Calu3 (cell line): ENCODE measurements at places on chromosomes 7 and 10. TPM values are rescaled to one million over a fixed set of nuclear protein-coding genes. Genes with fewer than 3 reads are reported as not detected.

GRCh38 chr7:154789404-154789803, 213.5 kb downstream of the PAXIP1 start:
- H3K27me3 ChIP-seq, result no peaks in the 10 kb centered on the region
- no peaks in the 10 kb centered on the region for H3K36me3 ChIP-seq
- H3K4me3 ChIP-seq, result no peak overlapping the region
- DNase-seq, result no peak
- no peaks in the 10 kb centered on the region for H3K4me1 ChIP-seq

DNA sequence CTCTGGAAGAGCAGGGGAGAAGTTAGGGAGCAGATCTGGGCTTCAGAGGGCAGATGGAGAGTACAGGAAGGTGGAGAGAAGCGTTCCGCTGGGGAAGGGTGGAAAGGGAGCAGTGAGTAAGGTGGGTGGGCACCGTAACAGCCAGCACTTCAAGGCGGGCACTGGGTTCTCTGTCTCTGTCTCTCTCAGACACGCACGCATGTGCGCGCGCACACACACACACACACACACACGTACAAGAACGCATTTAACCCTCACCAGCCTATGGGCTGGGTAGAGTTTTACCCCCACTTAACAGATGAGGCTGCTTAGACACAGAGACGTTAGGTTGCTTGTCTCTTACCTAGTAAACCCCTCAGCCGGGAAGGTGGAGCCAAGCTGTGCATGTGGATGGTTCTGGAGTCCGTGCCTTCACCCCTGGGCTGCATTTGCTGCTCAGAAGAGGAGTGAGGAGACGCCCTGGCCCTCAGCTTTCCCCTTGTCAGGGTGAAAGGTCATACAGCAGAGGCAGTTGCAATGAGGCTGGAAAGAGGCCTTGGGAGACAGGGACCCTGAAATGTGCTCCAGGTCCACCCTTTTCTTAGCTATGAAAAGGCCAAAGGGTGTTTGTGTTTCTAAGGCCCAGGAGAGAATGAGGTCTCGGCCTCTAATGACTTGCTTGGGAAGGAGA, 16.0 kb downstream of the ADCYAP1R1 start:
- no peaks in the 10 kb centered on the region for H3K36me3 ChIP-seq
- H3K4me3 ChIP-seq, result no peak overlapping the region
- H3K27ac ChIP-seq, result no peak overlapping the region

GRCh38 chr10:63977329-63977923, 456.2 kb downstream of the REEP3 start:
- no peaks in the 10 kb centered on the region for H3K36me3 ChIP-seq
- H3K4me1 ChIP-seq, result no peaks in the 10 kb centered on the region
- peak; percentile 66 for DNase-seq

DNA sequence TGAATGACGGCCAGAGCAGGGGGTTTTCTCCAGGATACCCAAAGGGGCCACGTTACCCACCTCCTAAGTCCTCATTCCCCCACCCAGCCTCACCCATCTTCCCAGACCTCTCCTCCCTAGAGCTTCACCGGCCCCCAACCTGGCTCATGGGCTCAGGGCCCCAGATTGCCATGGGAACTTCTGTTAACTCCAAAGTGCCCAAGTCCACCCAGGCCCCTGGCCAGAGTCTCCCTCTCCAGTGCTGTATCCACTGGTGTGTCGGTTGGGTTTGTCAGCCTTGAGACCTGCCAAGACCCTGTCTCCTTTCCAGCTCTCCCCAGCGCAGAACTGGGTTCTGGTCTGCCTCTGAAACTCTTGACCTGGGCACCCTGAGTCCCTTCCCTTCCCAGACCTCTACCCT, 37.1 kb upstream of the ZMIZ2 start:
- H3K27me3 ChIP-seq, result no peaks in the 10 kb centered on the region
- peak overlapping the region; percentile 0 for H3K4me3 ChIP-seq
- H3K27ac ChIP-seq, result peak overlapping the region; percentile 40

- H3K36me3 ChIP-seq, result no peaks in the 10 kb centered on the region
- H3K27me3 ChIP-seq, result no peaks in the 10 kb centered on the region
- DNase-seq, result no peak
- H3K27ac ChIP-seq, result no peak overlapping the region
- H3K4me3 ChIP-seq, result no peak overlapping the region
Observed at GRCh38 chr10:70847659-70848360, 32.1 kb downstream of the SGPL1 start.

DNA sequence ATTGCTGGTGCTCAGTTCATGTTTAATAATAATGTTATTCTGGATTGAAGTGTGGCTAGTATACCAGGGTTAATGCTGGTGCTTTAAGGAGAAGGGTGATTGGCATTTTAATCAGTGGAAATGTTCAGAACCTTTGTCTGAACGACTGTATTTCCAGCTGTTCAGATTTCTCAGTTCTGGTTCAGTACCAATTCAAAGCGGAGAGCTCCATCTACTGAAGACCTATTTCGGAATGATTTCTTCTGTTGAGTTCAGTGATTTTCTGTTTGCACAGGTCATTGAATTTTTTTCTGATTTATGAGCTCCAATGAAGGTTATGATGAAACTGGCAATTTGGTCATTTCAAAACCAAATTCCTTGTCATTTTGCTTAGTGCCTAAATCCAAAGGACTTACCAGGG, 160.1 kb downstream of the EXOC4 start:
- no peaks in the 10 kb centered on the region for H3K27me3 ChIP-seq
- H3K4me3 ChIP-seq, result no peak overlapping the region
- no peaks in the 10 kb centered on the region for H3K4me1 ChIP-seq
- no peaks in the 10 kb centered on the region for H3K36me3 ChIP-seq

- peaks cover 28% of the 10 kb centered on the region for H3K36me3 ChIP-seq
- H3K4me3 ChIP-seq, result peak overlapping the region; percentile 85
- peak overlapping the region; percentile 93 for H3K27ac ChIP-seq
- no peaks in the 10 kb centered on the region for H3K27me3 ChIP-seq
Observed at GRCh38 chr7:12211711-12212485, 804 bp downstream of the TMEM106B start.

DNA sequence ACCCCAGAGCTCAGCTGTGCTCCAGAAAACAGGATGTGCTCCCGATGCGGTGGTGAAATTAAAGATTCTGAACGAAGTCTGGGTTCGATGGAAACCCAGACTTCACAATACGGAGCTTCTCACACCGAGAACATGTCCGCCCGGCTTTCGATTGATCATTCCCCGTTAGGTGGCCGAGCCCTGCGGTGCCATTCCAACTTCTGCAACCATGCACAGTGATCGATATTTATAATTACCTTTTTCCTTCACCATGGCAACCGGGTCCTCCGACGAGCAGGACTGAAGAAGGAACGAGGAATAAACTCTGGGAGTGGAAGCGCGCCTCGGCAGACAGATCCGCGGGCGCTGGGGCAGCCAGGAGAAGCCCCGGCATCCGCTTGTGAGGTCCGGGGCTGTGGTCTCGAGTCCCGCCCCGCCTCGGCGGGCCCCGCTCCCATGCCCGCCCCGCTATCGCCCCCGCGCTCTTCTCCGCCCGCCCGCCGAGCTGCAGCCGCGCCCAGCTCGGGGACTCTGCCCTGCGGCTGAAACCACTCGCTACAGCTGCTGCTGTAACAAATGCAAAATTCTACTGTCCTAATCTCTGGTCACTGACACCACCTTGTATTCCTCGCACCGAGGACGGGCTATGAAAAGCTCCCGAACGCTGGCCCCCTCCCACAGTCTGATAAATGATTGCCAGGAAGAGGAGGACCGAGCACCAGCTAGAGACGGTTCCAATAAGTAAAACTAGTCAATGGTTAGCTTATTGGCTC, 26.2 kb downstream of the ABLIM1 start:
- peak overlapping the region; percentile 81 for H3K27ac ChIP-seq
- peaks cover 22% of the 10 kb centered on the region for H3K36me3 ChIP-seq
- H3K4me1 ChIP-seq, result peaks cover 61% of the 10 kb centered on the region
- H3K4me3 ChIP-seq, result peak overlapping the region; percentile 87

DNA sequence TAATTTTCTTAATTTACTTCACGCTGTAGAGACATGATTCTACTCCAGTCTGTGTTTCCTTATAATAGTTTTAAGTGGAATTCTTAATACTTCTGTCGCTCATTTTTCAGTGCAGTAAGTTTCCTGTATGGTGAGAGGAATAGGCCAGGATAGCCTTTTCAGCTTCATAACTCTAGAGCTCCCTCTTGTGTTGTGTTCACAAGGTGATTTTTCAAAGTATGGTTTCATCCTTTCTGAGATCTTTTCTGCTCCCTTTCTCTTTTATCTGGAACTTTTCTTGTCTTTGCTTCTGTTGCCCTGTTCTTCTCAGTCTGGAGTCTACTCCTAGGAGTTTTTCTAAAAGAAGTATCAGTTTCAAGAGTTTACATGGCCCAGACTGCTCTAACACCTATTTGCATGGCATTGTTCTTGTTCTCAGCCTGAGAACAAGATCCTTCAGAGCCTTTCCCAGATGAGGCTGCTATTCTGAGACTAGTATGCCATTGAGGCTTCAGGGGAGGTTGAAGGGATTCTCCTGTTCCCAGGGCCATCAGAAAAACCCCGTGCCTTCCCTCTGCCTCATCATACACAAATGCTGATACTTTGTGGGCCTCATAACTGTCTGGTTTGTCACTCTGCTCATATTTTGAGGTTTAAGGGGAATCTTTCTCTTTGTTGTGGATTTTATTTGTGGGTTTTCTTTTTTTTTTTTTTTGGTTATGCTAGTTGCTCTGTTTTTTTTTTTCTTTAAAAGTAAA, 21.8 kb downstream of the NET1 start:
- DNase-seq, result peak; percentile 41
- no peak overlapping the region for H3K4me3 ChIP-seq
- no peaks in the 10 kb centered on the region for H3K27me3 ChIP-seq
- peak overlapping the region; percentile 22 for H3K27ac ChIP-seq
- peaks cover 10% of the 10 kb centered on the region for H3K36me3 ChIP-seq

GRCh38 chr10:132646443-132647097, 109.0 kb downstream of the INPP5A start:
- no peaks in the 10 kb centered on the region for H3K27me3 ChIP-seq
- DNase-seq, result no peak
- H3K36me3 ChIP-seq, result no peaks in the 10 kb centered on the region
- no peak overlapping the region for H3K27ac ChIP-seq
- no peaks in the 10 kb centered on the region for H3K4me1 ChIP-seq

GRCh38 chr7:101171442-101171837, 6.1 kb upstream of the VGF start:
- peaks cover 26% of the 10 kb centered on the region for H3K36me3 ChIP-seq
- H3K4me3 ChIP-seq, result no peak overlapping the region
- no peak overlapping the region for H3K27ac ChIP-seq

GRCh38 chr10:119831656-119832055, 41.0 kb downstream of the MCMBP start:
- H3K36me3 ChIP-seq, result peaks cover 19% of the 10 kb centered on the region
- H3K27me3 ChIP-seq, result no peaks in the 10 kb centered on the region
- no peak for DNase-seq
- no peak overlapping the region for H3K4me3 ChIP-seq
- H3K27ac ChIP-seq, result no peak overlapping the region
- H3K4me1 ChIP-seq, result peaks cover 8% of the 10 kb centered on the region

DNA sequence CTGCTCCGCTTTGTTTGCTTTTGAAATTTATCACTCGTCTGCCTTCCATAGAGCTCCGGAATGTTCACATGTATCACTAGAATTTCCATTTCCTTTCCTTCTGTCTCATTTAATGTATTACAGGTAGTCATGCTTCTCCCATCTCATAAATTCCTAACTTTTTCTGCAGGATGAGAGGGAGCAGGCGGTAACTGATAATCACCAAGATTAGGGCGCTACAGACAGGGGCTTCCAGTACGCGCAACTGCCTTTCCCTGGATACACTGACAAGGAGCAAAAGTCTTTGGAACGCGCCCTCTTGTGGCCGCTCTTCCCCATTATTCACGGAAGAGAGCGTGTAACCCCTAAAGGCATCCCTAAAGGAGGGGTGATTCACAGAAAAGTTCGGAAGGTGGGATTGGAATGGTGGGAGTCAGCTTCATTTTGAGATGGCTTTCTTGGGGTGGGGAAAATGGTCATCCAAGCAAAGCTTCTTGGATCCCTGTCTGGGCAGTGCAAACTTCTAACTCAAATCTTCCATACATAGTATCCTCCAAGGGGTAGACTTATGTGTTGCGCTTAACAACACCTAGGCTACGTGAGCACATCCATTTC, 6.5 kb downstream of the INHBA start:
- H3K27ac ChIP-seq, result peak overlapping the region; percentile 66
- H3K36me3 ChIP-seq, result peaks cover 95% of the 10 kb centered on the region
- H3K4me1 ChIP-seq, result peaks cover 63% of the 10 kb centered on the region
- H3K27me3 ChIP-seq, result no peaks in the 10 kb centered on the region
- peak; percentile 86 for DNase-seq

GRCh38 chr10:100970076-100970913, 991 bp downstream of the SEMA4G start:
- H3K4me3 ChIP-seq, result peak overlapping the region; percentile 80
- peaks cover 19% of the 10 kb centered on the region for H3K4me1 ChIP-seq
- no peaks in the 10 kb centered on the region for H3K27me3 ChIP-seq
- DNase-seq, result peak; percentile 28
- H3K27ac ChIP-seq, result peak overlapping the region; percentile 39
- peaks cover 24% of the 10 kb centered on the region for H3K36me3 ChIP-seq

- H3K36me3 ChIP-seq, result no peaks in the 10 kb centered on the region
- H3K4me3 ChIP-seq, result no peak overlapping the region
- peak overlapping the region; percentile 36 for H3K27ac ChIP-seq
Observed at GRCh38 chr10:23065181-23065948, 30.0 kb upstream of the MSRB2 start.

DNA sequence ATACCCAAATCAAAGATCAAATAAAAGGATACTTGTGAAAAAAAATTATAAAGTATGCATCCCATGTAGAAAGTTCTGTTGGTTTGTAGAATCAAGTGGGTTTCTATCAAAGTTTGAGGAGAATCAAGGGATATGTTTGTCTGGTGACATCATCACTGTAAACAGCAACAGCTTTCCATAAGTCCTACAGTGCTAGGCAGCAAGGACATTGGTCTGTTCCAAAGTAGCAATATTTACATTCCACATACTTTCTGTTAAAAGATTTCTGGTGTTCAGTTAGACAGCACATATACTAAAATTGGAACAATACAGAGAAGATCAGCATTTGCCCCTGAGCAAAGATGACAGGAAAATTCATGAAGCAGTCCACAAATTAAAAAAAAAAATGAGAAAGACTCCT, 683.9 kb downstream of the XPNPEP1 start:
- no peaks in the 10 kb centered on the region for H3K27me3 ChIP-seq
- no peaks in the 10 kb centered on the region for H3K36me3 ChIP-seq
- no peak overlapping the region for H3K4me3 ChIP-seq
- H3K27ac ChIP-seq, result no peak overlapping the region

Gene DTX2
- 43.6 and 51.7 TPM in 2 replicates for total RNA-seq

Gene TSPAN12
- 14.6 and 18.5 TPM in 2 replicates for total RNA-seq

Gene CLCN1
- total RNA-seq, result 0.34 and 0.61 TPM in 2 replicates

Gene TWNK
- 13.8 and 14.7 TPM in 2 replicates for total RNA-seq

Gene RTKN2
- total RNA-seq, result 25.0 and 26.7 TPM in 2 replicates

Gene NKX2-3
- total RNA-seq, result not detected in 2 replicates

Gene PTPRN2
- total RNA-seq, result 1.9 and 2.0 TPM in 2 replicates

Gene UNCX
- total RNA-seq, result not detected in 2 replicates

Gene NRP1
- 96.3 and 99.1 TPM in 2 replicates for total RNA-seq

Gene MRLN
- not detected in 2 replicates for total RNA-seq

Gene CCDC3
- total RNA-seq, result not detected in 2 replicates
